ENCODE measurements at places on chromosomes 3 and 15.

DNA sequence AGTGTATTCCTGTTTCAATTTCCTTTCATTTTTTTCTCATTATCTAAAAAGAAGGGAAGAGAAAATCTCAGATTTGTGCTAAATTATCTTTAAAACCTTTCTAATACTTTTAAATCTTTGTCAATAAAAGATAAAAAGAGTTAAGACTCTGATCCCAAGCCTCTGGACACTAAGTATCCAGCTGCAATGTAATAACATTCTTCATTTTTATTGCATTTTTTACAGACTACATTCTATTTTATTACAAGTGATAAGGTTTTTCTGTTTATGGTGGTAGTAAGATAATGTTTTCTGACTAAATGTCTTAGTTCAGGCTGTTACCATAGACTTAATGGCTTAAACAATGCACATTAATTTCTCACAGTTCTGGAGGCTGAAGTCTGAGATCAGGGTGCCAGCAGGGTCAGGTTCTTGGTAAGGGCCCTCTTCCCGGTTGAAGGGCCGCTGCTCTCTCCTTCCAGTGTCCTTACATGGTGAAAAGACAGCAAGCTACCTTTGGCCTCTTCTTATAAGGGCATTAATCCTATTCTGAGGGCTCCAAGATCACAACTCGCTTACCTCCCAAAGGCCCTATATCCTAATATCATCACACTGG is 19.7 kb downstream of the KCNAB1 start:
- DNase-seq = no peak

GRCh38 chr3:157094751-157095480 is 65.0 kb downstream of the CCNL1 start:
- no peak for DNase-seq

- DNase-seq = no peak
Measured at GRCh38 chr15:80234883-80235282, 17.1 kb downstream of the CTXND1 start.

GRCh38 chr3:44513513-44513912 is 36.0 kb upstream of the ZNF445 start:
- DNase-seq = no peak

DNA sequence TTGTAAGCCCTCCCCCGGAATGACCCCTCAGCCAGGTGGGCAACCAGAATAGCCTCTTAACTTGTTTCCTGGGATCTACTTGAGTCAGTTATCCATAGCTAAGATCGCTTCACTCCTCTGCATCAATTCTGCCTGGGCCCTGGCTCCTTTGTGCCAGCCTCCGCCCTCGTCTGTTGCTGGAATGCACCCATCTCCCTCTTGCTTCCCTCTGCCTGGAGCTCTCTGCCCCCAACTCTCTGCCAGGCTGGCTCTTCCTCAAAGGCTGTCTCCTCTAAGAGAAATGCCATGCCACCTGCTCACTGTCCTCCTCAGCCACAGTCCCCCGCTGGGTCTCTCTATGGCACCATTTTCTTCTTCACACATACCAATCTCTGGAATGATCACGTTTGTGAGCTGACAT is 240.8 kb downstream of the ADAMTS17 start:
- DNase-seq = no peak

- no peak for DNase-seq
Measured at GRCh38 chr15:73926219-73927002, at the start of gene LOXL1. TSS of gene LOXL1 (plus strand) at chr15:73926462. CDS start at chr15:73926784, 322 bp downstream.

- DNase-seq = no peak
Measured at GRCh38 chr3:21754839-21755238, 3.8 kb upstream of the ZNF385D start.

DNA sequence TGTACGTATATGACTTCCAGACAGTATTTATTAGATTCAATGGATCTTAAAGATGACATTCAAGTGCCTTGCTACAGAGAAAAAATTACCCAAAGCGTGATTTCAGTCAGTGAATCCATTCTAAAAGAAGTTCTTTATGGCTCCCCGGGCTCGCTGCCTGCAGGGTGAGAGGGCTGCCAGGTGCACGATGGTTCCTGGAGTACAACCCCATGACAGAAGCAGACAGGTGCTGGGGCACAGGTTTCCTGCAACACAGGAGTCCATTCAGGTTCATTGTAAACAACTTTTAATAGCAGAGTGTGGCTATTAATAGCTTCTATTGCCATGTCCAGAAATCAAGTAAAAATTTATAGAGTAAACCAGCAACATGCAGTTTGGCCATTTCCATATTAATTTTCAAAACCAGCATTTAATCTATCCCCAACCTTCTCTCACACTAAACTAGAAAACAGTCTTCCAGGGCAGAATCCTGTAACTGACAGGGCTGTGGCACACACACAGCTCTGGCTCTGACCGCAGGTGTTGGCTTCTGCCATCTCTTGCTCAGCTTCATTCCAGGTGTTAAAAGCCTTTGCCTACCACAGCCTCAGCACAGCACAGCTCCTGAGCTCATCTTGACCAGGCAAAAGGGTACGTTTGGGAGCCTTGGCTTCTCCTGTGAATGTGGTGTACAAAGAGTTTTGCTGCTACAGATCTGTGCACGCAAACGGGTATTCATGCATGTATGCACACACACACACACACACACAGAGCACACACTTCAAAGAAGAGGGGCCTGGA is 185.9 kb downstream of the MEX3B start:
- DNase-seq = peak; percentile 48

GRCh38 chr15:67606742-67607141 is 64.2 kb downstream of the MAP2K5 start:
- DNase-seq = no peak

GRCh38 chr3:83096-83495 is 113.5 kb upstream of the CHL1 start:
- DNase-seq = no peak

DNA sequence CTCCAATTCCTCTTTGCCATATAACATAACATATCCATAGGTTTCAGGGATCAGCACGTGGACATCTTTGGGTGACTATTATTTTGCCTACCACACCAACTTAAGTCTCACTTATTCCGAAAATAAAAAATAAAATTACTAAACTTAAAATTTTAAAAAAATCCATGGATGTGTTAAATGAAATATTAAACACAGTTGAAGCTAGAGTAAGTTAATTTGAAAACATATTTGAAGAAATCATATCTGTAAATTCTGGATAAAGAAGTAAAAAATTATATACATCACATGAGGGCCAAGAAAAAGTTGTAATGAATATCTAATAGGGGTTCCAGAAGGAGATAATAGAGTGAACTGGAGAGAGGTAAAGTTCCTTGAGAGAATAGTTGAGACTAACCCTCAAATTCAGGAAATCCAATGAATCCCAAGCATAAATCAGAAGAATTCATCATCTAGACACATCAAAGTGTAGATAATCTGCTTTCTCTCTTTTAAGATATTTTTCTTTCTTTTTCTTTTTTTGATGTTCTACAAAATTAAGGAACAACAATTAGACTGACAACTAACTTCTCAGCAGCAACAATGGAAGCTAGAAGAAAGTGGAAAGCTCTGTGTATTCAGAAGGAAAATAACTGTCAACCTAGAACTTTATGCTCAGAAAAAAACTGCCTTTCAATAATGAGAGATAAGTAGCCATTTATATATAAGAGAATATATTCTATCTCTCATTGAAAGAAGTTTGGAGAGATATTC is 147.4 kb downstream of the ABHD5 start:
- no peak for DNase-seq

DNA sequence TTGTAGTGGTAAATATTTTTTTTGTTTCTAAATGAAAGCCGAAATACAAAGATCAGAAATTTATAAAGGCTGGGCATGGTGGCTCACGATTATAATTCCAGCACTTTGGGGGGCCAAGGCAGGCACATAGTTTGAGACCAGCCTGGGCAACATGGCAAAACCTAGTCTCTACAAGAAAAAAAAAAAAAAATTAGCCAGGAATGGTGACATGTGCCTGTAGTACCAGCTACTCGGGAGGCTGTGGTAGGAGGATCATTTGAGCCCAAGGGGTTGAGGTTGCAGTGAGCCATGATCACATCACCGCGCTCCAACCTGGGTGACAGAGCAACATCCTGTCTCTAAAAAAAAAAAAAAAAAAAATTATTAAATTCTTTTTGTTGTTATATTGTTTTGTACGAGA is 6.9 kb downstream of the DENND4A start:
- no peak for DNase-seq

- DNase-seq = no peak
Measured at GRCh38 chr3:24244491-24244890, 250.2 kb downstream of the THRB start.

- DNase-seq = no peak
Measured at GRCh38 chr15:58760385-58761009, 10.6 kb upstream of the MINDY2 start.

DNA sequence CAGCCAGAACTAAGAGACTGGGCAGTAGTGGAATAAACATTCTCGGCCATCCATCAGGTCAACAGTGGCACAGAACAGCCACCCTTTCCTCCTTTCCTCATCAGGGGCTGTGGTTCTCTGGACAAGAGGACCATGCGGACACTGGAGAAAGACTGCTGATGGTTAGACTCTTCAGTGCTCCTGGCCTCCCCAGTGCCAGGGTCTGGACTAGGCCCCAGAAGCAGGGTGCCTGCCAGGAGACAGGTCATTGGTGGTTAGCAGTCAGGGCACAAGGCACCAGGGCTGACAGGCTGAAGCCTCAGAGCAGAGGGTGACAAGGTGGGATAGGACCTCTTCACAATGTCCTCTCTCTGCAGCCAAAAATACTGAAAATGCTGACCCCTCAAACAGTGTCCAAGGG is 30.1 kb downstream of the POC1A start:
- DNase-seq = no peak

DNA sequence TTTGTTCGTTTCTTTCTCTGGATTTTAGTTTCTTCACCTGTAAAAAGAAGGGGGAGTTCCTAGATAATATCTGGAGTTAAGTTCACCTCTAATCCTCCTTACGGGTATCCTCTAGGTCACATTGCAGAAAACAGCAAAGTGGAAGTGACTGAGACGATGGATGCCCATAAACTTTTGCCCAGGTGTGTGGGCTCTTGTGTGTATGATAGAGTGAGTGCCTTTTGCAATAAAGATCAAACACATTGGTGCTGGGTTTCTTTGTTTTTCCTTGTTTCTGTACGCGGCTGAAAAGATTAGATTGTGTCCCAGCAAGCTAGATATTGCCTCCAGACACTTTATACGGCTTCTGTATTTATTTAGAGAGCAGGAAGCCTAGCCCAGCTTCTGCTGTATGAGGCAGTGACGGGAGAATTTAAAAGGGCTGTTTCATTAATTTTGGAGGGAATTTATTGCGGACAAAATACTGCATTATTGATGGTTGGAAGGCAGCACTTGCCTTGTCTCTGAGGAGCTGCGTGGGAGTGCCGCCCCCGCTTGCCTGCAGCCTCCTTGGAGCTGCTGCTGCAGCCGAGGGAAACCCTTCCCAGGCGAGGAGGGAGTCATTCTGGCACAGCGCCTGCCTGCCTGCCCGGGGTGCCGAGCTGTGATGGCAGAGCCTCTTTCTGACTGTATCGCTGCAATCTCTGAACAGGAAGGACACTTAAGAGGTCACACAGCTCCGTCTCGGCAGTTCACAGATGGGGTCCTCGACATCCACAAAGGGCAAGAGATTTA is 38.5 kb downstream of the PYDC2 start:
- no peak for DNase-seq

DNA sequence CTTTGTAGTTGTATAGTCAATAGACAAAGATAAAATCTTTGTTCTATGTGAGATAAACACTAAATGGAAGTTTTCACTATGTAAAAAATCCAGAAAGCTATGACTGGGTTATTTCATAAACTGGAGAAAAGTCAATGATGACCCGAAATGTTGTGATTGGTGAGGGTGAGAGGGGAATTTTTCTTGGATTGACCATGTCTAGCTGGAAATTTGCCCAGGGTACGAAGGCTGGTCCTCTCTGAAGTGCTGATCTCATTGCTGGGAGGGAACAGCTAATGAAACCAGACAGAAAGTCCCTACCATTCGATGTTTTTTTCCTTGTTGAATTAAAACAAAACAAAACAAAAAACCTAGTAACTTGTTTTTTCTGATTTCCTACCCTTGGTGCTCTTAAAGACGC is 14.3 kb downstream of the TPRG1 start:
- no peak for DNase-seq

DNA sequence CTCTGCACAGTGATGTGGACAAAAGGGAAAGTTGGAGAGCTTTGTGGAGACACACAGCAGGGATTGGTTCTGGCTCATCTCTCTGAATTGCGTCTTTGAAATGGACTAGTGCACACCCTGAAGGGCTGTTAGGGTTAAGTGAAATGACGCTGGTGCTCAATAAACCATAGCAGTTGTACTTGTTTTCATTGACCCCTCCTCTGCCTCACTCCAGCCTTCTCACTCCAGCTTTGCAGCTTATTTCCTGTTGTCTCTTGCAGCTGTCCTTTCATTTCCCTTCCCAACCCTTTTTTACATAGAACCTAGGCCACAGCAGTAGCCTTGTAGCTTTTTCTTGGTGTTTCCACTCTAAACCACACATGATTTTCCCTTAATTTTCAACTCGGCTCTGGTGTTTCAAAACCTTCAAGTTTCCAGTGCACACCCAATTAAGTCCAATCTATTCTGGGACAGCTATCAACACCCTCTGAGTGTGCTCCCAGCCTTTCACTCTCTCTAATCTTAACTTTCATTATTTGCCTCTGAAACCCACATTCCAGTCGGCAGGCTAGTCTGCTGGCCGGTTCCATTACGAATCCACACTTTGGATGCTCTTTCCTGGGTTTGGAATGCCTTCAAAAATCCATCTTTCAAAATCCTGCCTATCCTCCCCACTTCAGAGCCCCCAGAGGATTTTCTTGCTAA is 6.4 kb downstream of the C3orf52 start:
- no peak for DNase-seq

GRCh38 chr3:113441051-113441770 is at the start of gene CFAP44:
TSS of gene CFAP44 (minus strand) at chr3:113441493. CDS start at chr3:113433664, 7,829 bp downstream.
- no peak for DNase-seq

DNA sequence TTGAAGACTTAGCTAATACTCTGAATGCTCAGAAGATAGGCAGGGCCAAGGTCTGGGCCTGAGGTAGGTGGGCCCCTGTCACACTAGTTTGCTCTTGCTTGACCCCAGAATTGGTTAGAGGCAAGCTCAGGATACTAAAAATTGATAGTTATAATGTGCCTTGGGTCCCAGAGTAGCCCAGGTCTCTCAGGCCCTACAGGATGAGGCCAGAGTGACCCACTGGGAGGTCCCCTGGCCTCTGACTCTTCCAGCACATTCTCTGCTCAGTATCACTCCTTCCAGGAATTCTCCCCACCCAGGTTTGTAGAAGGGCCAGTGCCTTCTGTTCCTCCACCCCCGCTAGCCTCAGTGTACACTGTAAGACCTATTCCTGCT is 667 bp upstream of the KLHDC8B start:
- DNase-seq = no peak

GRCh38 chr3:11513817-11514135 is 129.9 kb downstream of the VGLL4 start:
- no peak for DNase-seq

DNA sequence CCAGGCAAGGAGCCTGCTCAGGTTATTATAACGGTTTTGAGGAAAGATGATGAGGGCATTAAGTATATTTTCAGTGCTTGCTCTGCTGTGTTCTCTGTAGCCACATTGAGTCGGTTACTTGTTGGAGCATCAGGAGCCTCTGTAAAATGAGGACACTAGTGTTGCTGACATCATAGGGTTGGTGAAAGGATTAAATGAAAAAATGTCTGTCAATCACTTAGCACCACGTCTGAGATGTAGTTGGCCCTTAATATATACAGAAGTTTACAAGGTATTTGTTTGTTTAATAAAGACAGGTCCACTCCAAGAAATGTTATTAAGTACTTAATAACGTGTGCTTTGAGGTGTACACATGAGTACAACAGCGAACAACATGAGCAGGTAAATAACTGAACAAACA is 735 bp upstream of the SLC25A26 start:
- no peak for DNase-seq

- DNase-seq = no peak
Measured at GRCh38 chr3:68631850-68632545, 300.3 kb downstream of the TAFA4 start.

All from NCI-H187 (cell line).